ENCODE measurements at places on chromosomes 2 and 18. TPM values are rescaled to one million over a fixed set of nuclear protein-coding genes. Genes with fewer than 3 reads are reported as not detected.

GRCh38 chr2:101534149-101534611 is 59.3 kb upstream of the RFX8 start:
- no peak for DNase-seq

DNA sequence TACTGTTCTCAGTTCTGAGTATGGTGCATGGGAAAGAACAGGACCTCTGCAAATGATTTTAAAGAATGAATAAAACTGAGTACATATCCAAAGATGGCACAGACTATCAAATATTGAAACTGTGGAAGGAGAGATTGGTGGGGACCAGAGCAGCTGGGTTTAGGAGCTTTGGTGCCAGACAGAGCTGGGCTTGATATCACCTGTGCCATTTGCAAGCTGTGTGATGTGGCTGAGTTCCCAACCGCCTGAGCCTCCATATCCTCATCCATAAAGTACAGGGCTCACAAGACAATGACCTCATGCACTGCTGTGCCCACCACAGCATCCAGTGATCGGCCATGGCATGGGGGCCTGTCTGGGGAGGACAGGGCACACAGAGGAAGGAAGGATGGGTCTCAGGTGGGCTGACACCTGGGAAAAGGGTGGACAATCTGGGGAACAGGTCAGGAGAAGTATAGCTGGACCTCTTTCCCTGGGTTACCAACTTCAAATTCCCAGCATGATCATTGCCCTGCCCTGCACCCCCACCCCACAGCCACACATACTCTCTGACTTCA is 83.9 kb upstream of the RAB6C start:
- DNase-seq: no peak

- DNase-seq: no peak
Observed at GRCh38 chr2:225932811-225933413, 533.4 kb downstream of the NYAP2 start.

Gene MARCHF4
- 0.29 TPM for total RNA-seq

DNA sequence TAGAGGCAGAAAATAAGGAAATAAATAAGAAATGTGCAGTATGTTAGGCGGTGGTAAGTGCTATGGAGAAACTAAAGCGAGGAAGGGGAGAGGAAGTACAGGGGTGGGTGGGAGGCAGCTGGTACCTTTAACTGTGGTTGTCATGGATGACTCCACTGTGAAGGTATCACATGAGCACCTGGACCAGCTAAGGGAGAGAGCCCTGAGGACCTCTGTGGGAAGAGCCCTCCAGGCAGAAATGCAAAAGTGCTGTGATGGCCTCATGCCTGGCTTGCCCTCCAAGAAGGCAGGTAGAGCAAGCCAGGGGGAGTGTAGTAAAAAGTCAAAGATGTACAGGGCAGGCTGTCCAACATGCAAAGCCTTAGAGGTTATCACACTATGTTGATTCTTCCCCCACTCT is 17.9 kb downstream of the LYPD6 start:
- DNase-seq: no peak

GRCh38 chr18:58955001-58955400 is 90.3 kb downstream of the ZNF532 start:
- DNase-seq: no peak

GRCh38 chr18:10745219-10745618 is 219.4 kb downstream of the NAPG start:
- DNase-seq: no peak

DNA sequence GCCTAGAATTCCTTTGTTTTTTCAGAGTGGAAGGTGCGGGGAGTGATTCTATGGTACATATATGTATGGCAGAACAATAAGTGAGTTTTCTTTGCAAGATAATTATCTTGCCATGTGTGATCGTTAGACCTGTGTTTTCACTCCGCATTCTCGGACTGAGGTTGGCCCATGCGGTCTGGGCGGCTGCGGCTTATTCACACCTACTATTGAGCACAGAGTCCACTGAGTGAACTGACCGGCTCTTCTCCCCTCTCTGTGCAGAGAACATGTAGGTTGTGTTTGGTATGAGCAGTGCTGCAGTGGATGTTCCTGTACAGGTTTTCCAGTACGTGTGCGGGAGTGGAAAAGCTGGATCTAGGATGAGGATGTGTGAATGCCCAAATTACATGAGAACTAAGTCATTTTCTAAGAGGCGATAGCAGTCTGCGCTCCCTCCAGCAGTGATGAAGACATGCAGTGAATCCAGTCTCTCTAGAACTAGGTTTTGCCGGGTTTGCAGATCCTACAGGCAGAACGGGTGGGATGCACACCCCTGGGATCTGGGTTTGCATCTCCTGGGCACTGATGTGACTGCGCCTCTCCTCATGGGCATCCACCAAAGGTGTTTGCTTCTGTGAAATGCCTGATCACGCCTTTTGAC is 27.1 kb downstream of the MTERF4 start:
- no peak for DNase-seq
